ENCODE measurements at places on chromosomes 11 and 22. TPM values are rescaled to one million over a fixed set of nuclear protein-coding genes. Genes with fewer than 3 reads are reported as not detected.

C22orf42 gene
- not detected for total RNA-seq

DNA sequence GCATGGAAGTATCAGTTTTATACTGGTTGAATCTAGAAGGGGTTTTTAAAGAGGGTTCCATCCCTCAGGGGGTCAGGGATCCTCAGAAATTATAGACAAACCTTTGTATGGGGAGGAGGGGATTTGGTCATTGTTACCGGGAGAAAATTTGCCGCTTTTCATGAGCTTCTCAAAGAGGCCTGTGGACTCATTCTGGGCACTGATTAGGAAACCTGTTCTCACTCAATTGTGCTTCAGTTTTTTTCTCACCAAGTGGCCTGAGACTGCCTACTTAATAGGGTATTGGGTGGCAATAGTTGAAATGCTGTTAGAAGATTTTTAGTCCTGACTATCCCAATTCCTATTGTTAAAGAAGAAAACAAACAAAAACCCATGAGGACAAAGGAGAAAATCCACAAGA lies 14.0 kb downstream of the MPEG1 start:
- no peak overlapping the region for H3K4me3 ChIP-seq
- no peaks in the 10 kb centered on the region for H3K27me3 ChIP-seq
- H3K4me1 ChIP-seq = peaks cover 40% of the 10 kb centered on the region
- H3K36me3 ChIP-seq = peaks cover 6% of the 10 kb centered on the region
- no peak overlapping the region for H3K27ac ChIP-seq
- no peak for DNase-seq

DNA sequence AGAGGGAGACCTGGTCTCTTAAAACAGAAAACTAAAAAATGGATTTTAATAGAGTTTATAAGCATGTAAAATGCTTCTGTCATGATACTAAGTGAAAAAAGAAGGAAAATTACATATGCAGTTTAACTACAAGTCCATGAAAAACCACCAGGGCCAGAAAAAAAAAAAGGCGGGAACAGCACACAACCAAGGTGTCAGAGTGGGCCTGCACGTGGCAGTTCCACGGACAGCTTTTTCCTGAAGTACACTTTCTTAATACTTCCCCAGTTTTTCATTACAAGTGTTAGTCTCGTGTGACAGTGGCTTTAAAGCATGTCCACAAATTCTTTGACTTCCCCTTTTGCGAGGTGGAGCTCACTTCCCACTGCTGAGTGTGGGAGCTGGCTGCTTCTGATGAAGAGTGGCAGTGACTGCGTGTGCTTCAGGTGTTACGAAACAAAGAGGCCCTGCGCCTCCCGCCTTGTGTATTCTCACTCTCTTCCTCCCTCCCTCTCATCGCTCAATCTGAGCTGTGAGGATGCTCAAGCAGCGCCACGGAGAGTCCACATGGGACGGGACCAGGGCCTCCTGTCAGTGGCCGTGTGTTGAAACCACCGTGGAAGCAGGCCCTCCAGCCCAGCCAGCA lies 16.4 kb downstream of the PPM1F start:
- H3K27ac ChIP-seq = peak overlapping the region; percentile 99
- H3K27me3 ChIP-seq = no peaks in the 10 kb centered on the region
- peak overlapping the region; percentile 70 for H3K4me3 ChIP-seq

- peaks cover 5% of the 10 kb centered on the region for H3K27me3 ChIP-seq
- peak; percentile 48 for DNase-seq
- H3K4me1 ChIP-seq = peaks cover 23% of the 10 kb centered on the region
Measured at GRCh38 chr11:34379079-34379478, 21.3 kb upstream of the ABTB2 start.

GRCh38 chr11:86456075-86456939 lies 81.6 kb downstream of the CCDC81 start:
- no peak overlapping the region for H3K4me3 ChIP-seq
- DNase-seq = peak; percentile 72
- H3K27ac ChIP-seq = no peak overlapping the region
- peaks cover 3% of the 10 kb centered on the region for H3K27me3 ChIP-seq
- H3K36me3 ChIP-seq = no peaks in the 10 kb centered on the region

DNA sequence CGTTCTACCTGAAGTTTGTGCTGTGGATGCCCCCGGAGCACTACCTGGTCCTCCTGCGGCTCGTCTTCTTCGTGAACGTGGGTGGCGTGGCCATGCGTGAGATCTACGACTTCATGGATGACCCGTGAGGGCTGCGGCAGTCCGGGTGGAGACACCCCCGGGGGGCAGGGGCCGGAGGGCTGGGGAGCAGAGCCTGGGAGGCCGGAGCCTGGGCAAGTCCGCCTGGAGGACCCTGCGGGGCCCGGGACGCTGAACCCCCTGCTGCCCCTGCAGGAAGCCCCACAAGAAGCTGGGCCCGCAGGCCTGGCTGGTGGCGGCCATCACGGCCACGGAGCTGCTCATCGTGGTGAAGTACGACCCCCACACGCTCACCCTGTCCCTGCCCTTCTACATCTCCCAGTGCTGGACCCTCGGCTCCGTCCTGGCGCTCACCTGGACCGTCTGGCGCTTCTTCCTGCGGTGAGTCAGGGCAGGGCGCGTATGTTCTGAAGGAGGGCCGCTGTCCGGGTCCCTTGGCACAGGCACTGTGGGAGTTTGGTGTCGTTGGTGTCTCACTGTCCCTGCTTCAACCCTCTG lies 17.3 kb downstream of the RNH1 start:
- no peaks in the 10 kb centered on the region for H3K36me3 ChIP-seq
- H3K4me3 ChIP-seq = no peak overlapping the region
- no peak overlapping the region for H3K27ac ChIP-seq
- H3K4me1 ChIP-seq = no peaks in the 10 kb centered on the region
- peaks cover 6% of the 10 kb centered on the region for H3K27me3 ChIP-seq

- 0 out of 2 replicates have a peak overlapping the region, but pooled peaks have one; percentile 17 for H3K4me3 ChIP-seq
- no peaks in the 10 kb centered on the region for H3K36me3 ChIP-seq
- peaks cover 9% of the 10 kb centered on the region for H3K4me1 ChIP-seq
- DNase-seq = no peak
- H3K27me3 ChIP-seq = peaks cover 42% of the 10 kb centered on the region
Measured at GRCh38 chr11:64290352-64291261, 495 bp upstream of the KCNK4 start.

PKDREJ gene
- not detected for total RNA-seq

INS gene
- total RNA-seq = not detected

- no peak overlapping the region for H3K4me3 ChIP-seq
- H3K27ac ChIP-seq = no peak overlapping the region
- peaks cover 3% of the 10 kb centered on the region for H3K4me1 ChIP-seq
- H3K36me3 ChIP-seq = no peaks in the 10 kb centered on the region
Measured at GRCh38 chr11:107851704-107852310, 6.8 kb downstream of the SLC35F2 start.

- peaks cover 2% of the 10 kb centered on the region for H3K27me3 ChIP-seq
- H3K4me3 ChIP-seq = peak overlapping the region; percentile 96
- H3K4me1 ChIP-seq = peaks cover 46% of the 10 kb centered on the region
- peak overlapping the region; percentile 87 for H3K27ac ChIP-seq
- DNase-seq = no peak
Measured at GRCh38 chr11:94768602-94769541, 716 bp downstream of the AMOTL1 start.

DNA sequence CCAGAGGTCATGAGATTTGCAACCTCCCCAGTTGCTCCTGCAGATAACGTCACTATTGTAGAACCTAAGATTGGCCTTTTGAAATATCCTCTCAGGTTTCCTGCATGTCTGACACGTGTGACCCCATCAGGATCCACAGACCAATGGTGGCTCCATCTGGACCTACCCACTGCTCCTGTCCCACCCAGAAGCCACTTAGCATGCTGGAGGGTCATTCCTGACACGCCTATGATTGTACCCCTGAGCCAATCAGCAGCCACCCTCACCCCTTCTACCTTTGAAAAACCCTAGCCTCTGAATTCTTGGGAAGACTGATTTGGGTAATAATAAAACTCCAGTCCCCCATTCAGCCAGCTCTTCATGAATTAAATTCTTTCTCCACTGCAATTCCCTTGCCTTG lies 20.1 kb upstream of the NARS2 start:
- peak overlapping the region; percentile 65 for H3K4me3 ChIP-seq
- H3K27me3 ChIP-seq = peaks cover 12% of the 10 kb centered on the region
- no peaks in the 10 kb centered on the region for H3K36me3 ChIP-seq
- H3K27ac ChIP-seq = no peak overlapping the region
- peaks cover 30% of the 10 kb centered on the region for H3K4me1 ChIP-seq

DNA sequence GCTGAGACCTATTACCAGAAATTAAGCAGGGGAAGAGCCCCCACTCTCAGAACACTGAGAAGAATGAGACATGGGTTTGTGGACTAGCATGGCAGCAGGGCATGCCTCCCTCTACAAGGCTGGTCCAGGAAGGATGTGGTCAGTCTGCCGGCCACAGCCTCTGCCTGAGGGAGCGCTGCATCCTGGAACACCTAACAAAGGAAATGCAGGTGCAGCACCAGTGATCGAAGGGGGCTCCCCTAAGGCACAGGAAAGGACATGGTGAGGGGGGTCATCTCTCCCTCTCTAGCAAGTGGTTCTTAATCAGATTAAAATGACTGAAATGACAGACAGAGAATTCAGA lies 40.6 kb upstream of the ARL14EP start:
- no peaks in the 10 kb centered on the region for H3K4me1 ChIP-seq
- H3K27ac ChIP-seq = no peak overlapping the region
- DNase-seq = no peak
- H3K27me3 ChIP-seq = peaks cover 1% of the 10 kb centered on the region

- peaks cover 7% of the 10 kb centered on the region for H3K36me3 ChIP-seq
- DNase-seq = no peak
Measured at GRCh38 chr11:126515501-126515900, 160.0 kb downstream of the ST3GAL4 start.

- H3K27ac ChIP-seq = peak overlapping the region; percentile 60
- peaks cover 63% of the 10 kb centered on the region for H3K4me1 ChIP-seq
- no peaks in the 10 kb centered on the region for H3K27me3 ChIP-seq
Measured at GRCh38 chr11:86040919-86041850, 27.7 kb downstream of the PICALM start.

DNA sequence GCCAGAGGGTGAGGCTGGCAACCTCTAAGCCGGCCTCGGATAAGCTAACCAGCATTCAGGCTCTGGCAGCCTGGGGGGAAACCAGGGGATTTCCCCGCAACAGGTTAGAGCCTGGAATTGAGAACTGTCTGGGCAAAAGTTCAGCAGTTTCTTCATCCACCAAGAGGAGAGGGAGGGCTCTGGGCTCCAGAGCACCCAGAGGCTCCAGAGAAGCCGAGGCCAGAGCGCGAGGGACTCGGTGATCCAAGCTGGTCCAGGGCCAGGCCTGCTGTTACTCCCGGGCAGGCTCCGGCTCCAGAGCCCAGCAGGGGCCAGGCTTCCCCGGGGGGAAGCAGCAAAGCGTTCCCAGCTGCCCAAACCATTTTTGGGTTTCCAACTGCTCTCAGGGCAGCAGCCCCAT lies 13.3 kb upstream of the SH3BP1 start:
- peaks cover 4% of the 10 kb centered on the region for H3K36me3 ChIP-seq
- no peak overlapping the region for H3K4me3 ChIP-seq
- H3K27me3 ChIP-seq = peaks cover 2% of the 10 kb centered on the region
- H3K27ac ChIP-seq = no peak overlapping the region
- H3K4me1 ChIP-seq = peaks cover 5% of the 10 kb centered on the region

DNA sequence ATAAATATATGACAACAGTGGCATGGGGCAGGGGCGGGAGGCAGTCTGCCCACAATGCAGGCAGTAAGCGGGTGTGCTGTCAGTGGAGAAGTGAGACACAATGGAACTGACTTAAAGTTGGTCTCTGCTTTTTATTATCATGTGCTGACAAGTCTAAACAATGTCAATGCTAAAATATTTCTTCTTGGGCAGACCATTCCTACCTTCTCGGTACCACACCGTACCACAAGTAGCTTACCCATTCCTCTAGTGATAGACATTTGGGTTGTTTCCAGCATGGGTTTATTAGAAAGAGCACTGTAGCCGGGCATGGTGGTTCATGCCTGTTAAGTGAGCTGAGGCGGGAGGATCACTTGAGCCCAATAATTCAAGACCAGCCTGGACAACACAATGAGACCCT lies 2.6 kb upstream of the CHADL start:
- no peak for DNase-seq
- peaks cover 15% of the 10 kb centered on the region for H3K27me3 ChIP-seq
- H3K4me1 ChIP-seq = peaks cover 12% of the 10 kb centered on the region
- peak overlapping the region; percentile 18 for H3K27ac ChIP-seq
- peaks cover 21% of the 10 kb centered on the region for H3K36me3 ChIP-seq
- no peak overlapping the region for H3K4me3 ChIP-seq

CCDC73 gene
- not detected for total RNA-seq

DNA sequence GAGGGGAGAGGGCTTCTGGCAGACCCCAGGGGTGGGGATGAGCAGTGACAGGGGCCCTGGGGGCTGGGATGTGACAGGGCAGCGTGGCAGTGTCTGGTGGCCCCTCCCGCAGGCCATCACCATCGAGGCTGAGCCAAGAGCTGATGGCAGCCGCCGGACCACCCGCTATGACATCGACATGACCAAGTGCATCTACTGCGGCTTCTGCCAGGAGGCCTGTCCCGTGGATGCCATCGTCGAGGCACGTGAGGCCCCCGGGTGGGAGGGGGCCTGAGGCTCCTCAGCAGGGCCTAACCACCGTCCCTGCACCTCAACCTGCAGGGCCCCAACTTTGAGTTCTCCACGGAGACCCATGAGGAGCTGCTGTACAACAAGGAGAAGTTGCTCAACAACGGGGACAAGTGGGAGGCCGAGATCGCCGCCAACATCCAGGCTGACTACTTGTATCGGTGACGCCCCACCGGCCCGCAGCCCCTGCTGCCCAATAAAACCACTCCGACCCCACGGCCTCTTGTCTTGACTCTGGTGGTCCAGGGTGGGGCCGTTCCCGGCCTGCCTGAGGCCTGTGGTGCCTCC lies 2.6 kb upstream of the TCIRG1 start:
- peaks cover 19% of the 10 kb centered on the region for H3K4me1 ChIP-seq
- no peak overlapping the region for H3K4me3 ChIP-seq
- DNase-seq = no peak
- H3K27ac ChIP-seq = peak overlapping the region; percentile 65

DNA sequence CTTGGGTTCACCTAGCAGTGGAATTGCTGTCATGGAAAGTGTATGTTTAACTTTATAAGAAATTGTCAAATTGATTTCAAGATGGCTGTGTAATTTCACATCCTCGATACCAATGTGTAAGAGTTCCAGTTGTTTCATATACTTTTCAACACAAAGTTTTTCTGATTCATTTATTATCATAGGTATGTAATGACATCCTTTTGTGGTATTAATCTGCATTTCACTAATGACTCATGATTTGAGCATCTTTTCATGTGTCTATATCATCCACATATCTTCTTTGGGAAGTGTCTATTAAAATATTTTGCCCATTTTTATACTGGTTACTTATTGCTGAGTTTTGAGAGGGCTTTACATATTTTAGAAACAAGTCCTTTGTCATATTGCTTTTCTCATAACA lies 17.0 kb upstream of the GLYATL1B start:
- H3K27me3 ChIP-seq = peaks cover 18% of the 10 kb centered on the region
- no peak overlapping the region for H3K27ac ChIP-seq
- no peak overlapping the region for H3K4me3 ChIP-seq
- H3K36me3 ChIP-seq = no peaks in the 10 kb centered on the region

CARD16 gene
- 11.2 TPM for total RNA-seq

DNA sequence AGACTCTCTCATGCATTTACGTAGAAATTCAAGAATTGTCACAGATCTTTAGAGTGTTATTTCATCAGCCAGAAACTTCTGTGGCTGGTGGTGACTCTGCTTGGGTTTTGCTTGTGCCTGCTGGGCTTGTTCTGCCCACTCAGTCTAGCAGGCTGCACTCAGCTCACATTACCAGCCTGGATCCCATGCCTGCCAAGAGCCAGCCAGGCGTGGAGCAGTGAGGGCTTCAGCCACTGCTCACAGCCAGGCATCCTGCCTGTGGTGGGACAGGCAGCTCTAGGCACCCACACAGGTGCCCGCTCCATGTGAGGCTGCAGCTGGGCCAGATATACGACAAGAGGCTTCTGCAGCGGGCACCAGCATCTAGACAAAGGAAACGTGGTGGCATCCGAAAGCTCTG lies 1213.3 kb upstream of the RAG2 start:
- H3K4me1 ChIP-seq = no peaks in the 10 kb centered on the region
- no peak overlapping the region for H3K27ac ChIP-seq
- H3K27me3 ChIP-seq = no peaks in the 10 kb centered on the region
- DNase-seq = no peak
- no peak overlapping the region for H3K4me3 ChIP-seq
- no peaks in the 10 kb centered on the region for H3K36me3 ChIP-seq

Measured in HFFc6 (cell line).